NCI-H187 (cell line): ENCODE measurements at places on chromosomes 5 and 9.

- no peak for DNase-seq
Observed at GRCh38 chr9:84856181-84856632, 186.7 kb downstream of the NTRK2 start.

DNA sequence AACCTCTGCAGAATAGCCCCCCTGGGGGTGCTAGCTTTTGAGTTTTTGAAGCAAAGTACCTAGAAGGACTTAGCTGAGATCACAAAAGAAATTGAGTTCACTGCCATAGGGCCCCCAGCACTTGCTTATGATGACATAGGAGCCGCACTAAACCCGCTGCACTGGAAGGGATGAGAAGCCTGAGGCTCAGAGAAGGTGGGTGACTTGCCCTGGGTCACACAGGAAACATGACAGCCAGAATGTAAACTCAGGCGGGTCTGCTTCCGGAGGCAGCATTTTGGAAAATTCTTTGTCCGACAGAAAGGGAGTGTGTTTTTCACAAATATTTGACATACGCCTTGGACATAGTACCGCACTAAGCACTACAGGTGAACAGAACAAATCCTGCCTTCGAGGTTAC lies 8.4 kb upstream of the TOR1B start:
- no peak for DNase-seq

GRCh38 chr9:81874250-81874649 lies 54.0 kb upstream of the SPATA31D4 start:
- DNase-seq: no peak

DNA sequence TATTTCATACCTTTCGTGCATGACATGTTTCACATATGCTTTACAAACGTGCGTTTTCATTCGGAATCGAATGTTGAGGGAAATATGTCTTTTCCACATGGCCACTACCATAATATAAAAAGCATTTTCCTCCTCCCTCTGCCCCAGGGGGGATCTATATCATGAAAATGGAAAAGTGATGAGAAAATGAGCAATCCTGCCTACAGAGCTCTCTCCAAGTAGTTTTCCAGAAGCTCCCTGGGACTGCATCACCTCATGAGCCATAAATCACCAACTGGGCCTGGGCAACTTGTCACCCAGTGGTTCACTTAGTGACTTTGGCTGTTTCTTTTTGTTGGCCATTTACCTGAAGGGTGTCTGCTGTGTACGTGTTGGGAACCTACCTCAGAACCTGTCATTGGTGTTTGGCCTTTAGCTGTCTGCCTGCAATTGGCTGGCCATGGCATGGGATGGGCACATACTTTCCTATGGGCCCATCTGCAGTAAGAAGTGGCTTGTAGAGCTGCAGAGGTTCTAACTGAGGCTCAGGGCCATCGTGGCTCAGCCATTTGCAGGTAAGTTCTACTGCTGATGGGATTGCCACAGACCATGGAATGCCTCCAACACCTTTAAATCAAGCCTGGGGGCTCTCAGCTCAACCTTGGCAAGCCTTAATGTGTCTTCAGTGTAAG lies 9.5 kb upstream of the TIFAB start:
- DNase-seq: no peak

DNA sequence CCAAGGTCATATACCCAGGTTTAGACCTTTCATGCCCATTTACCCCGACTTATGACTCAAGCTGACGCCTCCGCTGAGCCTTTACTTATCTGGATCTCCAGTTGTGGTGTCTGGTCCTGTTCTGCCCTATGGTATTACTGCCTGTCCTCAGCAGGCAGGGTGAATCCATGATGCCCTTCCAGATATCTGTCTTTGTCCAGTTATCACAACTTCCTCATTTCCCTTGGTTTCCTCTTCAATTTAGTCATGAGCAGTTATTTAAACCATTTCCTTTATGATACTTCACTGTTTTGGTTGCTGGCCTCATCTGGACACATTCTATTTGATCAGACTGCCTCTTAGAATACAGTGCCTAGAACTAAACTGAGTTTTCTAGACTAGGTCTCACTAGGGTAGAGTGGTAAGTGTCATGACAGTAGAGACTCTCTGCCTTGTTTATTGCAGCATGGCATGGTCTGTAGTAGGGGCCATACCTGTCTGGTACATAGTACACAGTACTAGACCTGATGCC lies 93.3 kb downstream of the MELK start:
- no peak for DNase-seq

DNA sequence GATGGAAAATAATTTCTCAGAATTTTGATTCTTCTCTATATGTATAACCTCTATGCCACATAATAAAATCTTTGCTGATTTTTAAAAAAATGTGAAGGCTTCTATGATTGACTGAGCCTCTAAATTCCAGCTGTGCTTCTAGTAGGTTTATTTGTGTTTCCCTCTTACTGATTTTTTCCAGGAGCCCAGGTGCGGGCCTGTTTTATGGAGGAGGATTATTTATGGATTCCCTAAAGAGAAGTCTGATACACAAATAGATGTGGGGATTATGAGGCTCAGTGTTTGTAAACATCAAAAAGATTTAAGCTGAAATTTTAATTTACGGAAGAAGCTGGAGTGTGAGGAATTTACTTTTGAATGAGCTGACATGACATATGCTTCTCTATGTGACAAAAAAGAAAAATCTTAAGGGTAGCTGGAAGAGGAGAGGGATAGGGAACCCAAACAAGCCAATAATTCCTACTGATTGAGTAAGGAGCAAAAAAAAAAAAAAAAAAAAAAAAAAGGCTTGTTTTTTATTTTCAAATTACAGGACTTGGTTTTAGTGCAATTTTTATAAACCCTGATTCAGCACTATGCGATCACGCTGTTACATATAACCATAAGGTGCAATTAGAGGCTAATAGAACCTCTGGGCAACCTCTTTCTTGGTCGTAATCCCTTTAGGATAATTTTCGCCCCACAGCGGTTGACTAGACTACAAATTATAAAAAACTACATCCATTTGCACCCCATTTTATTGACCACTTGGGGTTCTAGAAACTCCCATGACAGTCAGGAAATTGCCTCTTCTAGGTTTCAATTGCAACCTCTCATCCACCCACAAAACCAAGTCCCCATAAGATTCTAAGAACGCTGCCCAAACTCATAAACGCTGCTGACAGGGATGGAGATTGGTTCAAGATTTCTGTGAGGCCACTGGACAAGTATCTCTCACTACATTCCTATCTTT lies 44.4 kb upstream of the RAI14 start:
- DNase-seq: no peak

- no peak for DNase-seq
Observed at GRCh38 chr9:34830068-34830467, 120.1 kb upstream of the CCL21 start.

- no peak for DNase-seq
Observed at GRCh38 chr5:2021484-2022176, 138.9 kb upstream of the IRX4 start.

- DNase-seq: no peak
Observed at GRCh38 chr5:145536133-145536532, 299.0 kb downstream of the PRELID2 start.

- DNase-seq: no peak
Observed at GRCh38 chr5:75758116-75758515, 40.9 kb upstream of the POC5 start.

GRCh38 chr5:2111569-2112105 lies 228.9 kb upstream of the IRX4 start:
- no peak for DNase-seq

DNA sequence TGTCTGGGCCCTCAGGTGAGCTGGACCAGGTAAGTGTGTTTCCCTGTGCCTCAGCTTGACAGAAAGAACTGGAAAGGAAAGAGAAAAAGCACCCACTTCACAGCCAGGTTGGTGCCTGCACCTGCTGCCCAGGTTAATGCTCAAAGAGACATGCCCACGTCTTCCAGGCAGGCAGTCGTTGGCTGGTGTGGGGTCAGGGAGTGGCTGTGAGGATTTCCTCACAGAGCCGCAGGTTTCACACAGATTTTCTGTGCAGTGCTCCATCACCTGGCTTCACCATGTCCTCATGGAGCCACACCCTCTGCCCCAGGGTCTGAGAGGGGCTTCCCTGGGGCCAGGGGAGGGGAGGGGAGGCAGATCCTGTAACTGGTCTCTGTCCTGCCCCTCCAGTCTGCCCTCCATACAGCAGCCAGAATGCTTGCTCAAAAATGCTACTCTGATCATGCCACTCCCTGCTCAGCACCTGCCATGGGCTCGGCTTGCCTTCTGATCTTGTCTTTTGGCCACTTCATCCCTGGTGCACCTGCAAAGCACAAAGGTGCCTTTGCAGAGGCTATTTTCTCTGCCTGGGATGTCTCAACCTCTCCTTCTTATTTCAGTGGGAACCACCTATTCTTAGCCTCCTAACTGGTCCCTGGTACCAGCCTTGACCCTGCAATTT lies 82.5 kb upstream of the UBTD2 start:
- peak; percentile 50 for DNase-seq

- no peak for DNase-seq
Observed at GRCh38 chr9:93520523-93520922, 55.9 kb upstream of the PHF2 start.

DNA sequence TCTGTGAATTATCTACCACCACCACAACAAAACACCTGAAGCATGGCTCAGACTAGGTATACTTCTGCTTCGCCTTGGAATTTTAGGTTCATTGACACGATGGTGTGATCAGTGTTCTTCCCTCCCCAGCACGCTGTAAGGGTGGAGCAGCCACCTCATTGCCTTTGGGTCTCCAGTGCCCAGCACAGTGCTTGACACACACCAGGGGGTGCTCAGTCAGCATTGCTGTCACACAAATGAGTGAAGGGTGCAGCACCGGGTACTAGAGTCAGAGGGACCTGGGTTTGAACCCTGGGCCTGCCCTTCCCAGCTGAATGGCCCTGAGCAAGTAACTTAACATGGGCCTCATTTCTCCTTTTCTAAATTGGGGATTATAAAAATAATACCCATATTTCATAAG lies 9.9 kb upstream of the ANGPTL2 start:
- DNase-seq: no peak

- DNase-seq: no peak
Observed at GRCh38 chr5:80181618-80182211, 74.1 kb downstream of the SERINC5 start.

- DNase-seq: no peak
Observed at GRCh38 chr5:30112867-30113266, 1080.6 kb upstream of the CDH6 start.

GRCh38 chr5:157108976-157109375 lies at the start of gene HAVCR2:
HAVCR2 (minus strand) TSS chr5:157109044; CDS start chr5:157108983, 61 bp downstream.
- DNase-seq: peak; percentile 26

GRCh38 chr5:151721812-151722391 lies 35.2 kb upstream of the SPARC start:
- DNase-seq: no peak

DNA sequence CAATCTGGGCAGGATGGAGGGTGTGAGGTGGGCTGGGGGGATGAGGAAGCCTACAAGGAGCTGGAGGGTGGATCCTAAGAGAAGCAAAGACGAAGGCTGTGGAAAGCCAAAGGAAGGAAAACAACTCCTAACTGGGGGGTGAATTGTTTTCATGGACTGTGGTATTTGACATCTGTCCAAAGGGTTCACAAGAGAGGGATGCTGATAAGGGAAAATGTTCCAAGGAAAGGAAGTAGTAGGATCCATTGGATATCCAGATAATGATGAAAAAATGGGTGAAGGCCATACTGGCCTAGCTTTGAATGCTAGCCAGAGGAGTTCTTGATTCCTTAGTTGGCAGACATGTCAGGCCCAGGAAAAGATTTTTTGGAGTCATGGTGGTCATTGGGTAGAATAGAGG lies 51.8 kb upstream of the FOXI1 start:
- no peak for DNase-seq

DNA sequence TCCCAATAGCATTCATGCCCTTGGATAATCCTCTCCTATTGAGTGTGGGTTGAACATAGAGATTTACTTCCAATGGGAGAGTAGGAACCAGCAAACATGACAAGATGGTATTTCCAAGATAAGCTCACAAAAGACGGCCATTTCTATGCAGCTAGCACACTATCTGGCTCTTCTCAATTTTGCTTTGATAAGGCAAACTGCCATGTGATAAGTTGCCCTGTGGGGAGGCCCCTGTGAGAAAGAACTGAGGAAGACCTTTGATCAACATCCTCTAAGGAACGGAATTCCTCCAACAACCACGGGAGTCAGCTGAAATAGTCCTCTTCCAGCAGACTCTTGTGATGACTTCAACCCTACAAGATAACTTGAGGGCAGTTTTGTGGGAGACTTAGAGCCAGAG lies 211.9 kb upstream of the TRPM3 start:
- DNase-seq: no peak

- no peak for DNase-seq
Observed at GRCh38 chr9:129178568-129179382, 714 bp upstream of the IER5L start.

GRCh38 chr9:27353474-27354229 lies 56.7 kb upstream of the EQTN start:
- no peak for DNase-seq

DNA sequence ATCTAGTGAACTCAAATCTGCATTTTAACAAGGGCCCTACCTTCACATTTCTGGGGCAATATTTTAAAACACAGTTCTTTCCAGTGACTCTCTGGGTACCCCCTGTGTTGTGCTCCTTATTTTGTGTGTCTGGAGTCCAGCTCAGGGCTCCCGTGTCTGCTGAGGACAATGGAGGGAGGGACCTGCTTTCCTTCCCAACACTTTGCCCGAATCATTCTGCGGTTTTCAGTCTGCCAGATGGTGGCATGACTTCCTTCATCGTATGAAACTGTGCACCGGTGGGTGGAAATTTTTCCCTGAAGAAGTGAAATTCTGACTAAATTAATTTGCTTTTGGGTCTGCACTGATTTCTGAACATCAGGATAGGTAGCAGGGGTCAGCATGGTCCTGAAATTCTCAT lies 153.6 kb upstream of the CD180 start:
- DNase-seq: peak; percentile 16

DNA sequence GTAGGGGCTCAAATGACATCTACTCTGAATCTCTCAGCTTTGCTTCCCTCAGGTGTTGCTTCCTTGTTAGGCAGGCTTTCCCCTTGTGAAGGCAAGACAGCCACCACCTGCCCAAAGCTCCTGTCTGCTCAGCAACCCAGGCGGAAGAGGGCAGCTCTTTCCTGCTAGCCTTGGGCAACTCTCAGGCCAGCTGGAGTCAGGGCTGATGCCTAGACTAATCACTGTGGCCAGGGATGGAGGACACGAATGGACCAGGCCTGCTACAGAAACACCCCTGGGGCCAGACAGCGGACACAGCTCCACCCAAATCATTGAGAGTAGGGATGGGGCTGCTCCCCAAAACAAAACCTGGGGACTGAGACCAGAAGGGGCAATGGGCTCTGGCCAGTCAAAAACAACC lies 138.0 kb downstream of the MTX3 start:
- DNase-seq: no peak

DNA sequence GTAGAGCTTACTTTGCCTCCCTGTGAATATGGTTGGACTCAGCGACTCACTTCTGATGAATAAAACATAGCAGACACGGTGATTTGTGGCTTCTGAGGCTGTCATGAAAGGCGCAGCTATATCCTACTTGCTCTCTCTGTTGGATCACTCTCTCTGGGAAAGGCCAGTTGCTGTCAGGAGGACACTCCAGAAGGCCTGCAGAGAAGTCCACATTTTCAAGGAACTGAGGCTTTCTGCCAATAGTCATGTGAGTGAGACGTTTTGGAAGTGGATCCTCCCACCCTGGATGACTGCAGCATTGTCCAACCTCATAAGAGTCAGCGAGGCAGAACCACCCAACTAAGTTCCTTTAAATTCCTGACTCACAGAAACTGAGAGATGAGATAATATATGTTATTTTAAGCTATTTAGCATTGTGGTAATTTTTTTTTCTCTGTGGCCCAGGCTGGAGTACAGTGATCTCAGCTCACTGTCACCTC lies 156.0 kb upstream of the MAST4 start:
- DNase-seq: no peak
